SK-N-MC (cell line): ENCODE measurements at places on chromosomes 11 and 22.

- no peak for DNase-seq
Observed at GRCh38 chr11:17544181-17544622, at the start of gene USH1C. USH1C (minus strand) TSS chr11:17544416; CDS start chr11:17544307, 109 bp downstream.

DNA sequence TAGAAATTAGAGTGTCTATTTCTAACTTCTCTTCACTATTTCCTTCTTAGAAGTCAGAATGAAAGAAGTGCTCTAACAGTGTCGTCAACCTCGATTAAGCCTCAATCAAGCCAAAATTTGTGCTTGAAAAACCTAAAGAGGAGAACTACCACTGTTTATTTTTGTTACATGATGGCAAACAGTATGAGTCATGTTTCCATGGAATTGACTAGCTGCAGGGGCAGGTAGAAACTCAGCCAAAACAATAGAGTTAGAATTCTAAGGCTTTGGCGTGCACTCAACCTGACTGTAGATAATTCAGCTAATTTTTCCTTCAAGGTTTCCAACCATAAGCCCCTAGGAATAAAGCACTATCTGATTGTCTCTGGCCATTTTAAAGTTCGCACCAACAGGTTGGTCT, 415.9 kb downstream of the ETS1 start:
- DNase-seq: no peak

GRCh38 chr11:130512662-130513061, 64.2 kb downstream of the ADAMTS15 start:
- DNase-seq: no peak

DNA sequence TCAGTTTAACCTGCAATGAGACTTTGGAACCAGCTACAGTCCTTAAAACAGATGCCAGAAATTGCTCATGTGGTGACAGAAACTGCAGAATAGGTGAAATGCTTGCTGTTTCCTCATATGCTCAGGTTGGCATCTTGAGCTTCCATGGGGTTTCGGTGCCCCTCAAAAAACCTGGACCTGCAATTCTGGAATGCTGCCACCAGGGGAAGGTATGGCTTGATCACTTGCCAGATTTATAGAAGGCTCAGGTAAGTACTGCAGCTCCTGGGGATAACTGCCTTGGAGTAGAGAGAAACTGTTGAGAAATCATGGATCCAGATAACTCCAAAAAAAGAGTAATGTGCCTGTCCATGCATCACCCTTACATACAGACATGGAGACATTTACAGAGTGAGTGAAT, 113.0 kb downstream of the CTTN start:
- DNase-seq: no peak

- DNase-seq: no peak
Observed at GRCh38 chr22:33557836-33558235, 362.4 kb downstream of the LARGE1 start.

DNA sequence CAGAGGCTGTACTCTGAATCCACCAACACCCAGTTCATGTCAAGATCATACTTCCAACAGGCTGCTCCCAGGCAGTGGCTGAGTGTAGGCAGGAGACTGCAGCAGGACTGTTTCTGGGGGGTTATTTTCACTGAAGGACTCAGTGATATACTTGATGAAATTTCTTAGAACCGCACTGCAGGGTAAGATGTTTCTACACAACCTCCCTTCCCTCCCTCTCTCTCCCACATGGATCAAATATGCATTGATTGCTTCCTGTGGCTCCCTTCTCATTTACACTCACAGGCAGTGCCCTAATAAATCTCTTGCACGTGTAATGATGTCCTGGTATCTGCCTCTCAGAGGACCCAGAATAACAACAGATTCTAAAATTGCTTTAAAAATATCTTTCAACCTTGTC, 251.3 kb upstream of the CCDC179 start:
- no peak for DNase-seq

- DNase-seq: no peak
Observed at GRCh38 chr11:33716243-33716642, 15.6 kb upstream of the C11orf91 start.

DNA sequence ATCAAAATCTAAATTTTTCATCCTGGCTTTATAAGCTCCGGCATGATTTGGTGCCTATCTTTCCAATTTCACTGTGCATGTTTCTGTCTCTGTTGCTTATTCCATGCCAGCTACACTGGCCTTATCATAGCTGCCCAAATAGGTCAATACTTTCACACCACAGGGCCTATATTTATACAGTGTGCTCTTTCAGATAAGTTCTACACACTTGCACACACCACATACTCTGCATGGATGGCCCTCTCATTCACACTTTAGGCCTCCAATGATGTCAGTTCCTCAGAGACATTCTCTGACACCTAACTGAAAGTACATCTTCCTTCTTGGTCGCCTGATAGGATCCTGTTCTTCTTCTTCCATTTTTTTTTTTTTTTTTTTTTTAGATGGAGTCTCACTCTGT, 7.0 kb downstream of the ALG8 start:
- no peak for DNase-seq

DNA sequence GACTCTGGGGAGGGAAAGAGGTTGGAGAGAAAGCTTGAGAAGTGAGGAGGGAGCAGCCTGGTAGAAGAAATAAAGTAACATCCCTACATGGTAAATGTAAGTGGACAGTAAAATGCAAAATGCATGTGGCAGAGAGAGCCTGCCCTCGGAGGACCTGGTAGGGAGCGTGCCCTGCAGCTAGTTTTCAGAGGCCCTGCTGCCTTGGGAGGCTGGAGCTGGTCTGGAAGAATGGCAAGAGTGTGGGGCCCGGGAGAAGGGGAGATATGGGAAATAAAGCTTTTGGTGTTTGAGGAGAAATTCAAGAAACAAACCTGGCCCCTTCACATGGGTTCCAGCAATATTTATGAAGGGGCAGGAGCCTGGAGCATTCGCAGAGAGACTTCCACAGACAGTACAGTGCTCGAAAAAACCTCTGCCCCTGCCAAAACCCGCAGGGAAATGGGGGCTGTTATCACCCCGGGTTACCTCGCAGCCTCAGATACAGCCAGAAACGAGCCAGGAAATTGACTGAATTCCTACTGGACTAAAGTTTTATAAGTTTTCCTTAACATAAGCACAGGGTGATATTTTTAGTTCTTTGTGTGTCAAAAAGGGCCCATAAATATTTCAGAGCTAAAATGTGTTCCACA, 363.0 kb downstream of the TENM4 start:
- DNase-seq: no peak

DNA sequence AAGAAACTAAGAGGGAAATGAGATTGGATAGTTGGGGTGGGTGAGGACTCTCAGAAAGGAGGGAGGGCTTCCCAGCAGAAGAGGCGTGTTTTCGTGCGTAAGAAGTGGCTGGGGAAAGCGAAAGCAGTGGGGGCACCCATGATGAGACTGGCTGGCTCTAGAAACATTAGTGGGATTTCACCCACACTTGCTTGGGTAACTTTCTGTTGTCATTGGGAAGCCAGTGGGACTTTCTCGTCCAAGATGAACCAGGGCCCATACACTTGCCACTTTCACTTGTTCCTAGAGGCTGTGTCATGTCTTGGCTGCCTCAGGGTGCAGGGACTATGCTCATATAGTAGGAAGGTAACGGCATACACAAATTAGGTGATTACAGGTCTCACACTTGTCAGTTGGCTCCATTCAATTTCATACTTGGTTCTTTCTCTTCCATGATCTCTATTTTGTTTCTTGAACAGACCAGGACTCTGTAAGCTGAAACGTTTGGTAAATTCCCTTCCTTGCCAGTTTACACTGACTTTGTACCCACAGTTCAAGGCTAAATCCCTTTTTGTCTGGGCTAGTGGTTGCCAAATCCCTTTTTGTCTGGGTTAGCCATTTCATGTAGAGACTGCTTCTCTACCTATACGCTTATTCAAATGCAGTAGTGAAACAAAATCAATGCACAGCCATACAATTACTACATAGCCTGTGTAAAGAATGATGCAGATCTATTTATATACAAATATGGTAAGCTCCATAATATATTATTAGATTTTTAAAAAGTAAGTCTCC, 42.0 kb upstream of the CXCR5 start:
- no peak for DNase-seq

GRCh38 chr11:35313066-35313759, 106.1 kb downstream of the SLC1A2 start:
- DNase-seq: no peak

DNA sequence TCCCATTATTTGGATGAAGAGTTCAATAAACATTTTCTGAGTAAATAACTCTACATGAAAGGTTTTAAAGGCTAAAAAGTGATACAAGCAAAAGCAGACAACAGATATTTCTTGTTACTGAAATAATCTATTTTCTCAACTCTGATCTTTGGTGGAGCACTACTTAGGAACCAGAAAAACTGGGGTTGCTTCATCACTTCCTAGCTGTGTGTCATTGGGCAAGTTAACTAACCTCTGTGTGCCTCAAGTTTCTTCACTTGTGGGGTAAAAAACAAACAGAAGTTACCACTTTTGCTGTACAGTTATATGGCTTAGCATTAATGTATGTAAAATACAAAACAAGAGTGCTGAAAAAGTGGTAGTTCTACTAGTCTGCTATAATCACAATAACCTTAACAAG, 5.6 kb downstream of the MAPK1 start:
- DNase-seq: no peak

GRCh38 chr11:95968585-95968984, 44.7 kb upstream of the MTMR2 start:
- no peak for DNase-seq
